CD4-positive, alpha-beta T cell treated with Interferon alpha-2 for 1 hour (primary cell): ENCODE measurements at places on chromosomes 2 and 18.

- no peak for DNase-seq
Measured at GRCh38 chr2:198017068-198017467, 212.7 kb downstream of the PLCL1 start.

DNA sequence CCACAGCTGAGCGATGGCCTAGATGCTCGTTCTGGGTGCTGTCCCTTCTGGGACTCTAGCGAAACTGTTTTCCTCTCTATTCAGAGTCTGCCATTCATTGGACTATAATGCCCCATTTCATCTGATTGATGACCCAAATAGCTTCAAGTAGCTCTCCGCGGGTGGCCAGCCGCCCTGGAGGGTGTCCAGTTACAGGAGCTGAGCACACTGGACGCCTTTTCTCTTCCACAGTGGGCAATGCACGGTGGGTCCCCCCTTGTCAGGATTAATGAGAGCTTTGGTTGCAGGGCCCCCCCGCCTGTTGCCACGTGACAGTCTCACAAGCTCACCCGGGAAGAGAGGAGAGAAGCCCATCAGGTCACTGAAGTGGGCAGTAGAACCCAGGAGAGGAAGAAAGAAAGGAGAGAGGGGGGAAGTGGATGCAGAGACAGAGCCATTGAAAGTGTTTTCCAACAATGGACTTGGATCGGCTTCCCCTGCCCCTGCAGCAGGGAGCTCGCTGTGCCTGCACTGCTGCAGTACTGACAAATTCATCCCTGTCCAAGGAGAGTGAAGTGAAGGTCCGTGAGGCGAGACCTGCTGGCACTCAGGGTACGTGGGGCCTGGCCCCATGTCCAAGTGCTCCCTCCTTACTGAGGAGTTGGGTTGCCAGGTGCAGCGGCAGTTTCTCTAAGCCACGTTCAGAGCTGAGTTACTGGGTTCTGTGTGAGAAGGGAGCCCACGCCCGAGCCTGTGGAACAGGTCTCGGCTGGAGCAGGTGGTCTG is 44.8 kb downstream of the DIPK1C start:
- no peak for DNase-seq

- DNase-seq, result no peak
Measured at GRCh38 chr2:88165332-88166003, 4.7 kb upstream of the THNSL2 start.

- DNase-seq, result no peak
Measured at GRCh38 chr2:55363636-55364035, 56.0 kb downstream of the CCDC88A start.

- no peak for DNase-seq
Measured at GRCh38 chr2:11656671-11657101, 13.3 kb downstream of the NTSR2 start.

- DNase-seq, result no peak
Measured at GRCh38 chr18:36578871-36579710, 249.7 kb downstream of the TPGS2 start.

- no peak for DNase-seq
Measured at GRCh38 chr2:26325851-26326250, 20.1 kb upstream of the SELENOI start.

DNA sequence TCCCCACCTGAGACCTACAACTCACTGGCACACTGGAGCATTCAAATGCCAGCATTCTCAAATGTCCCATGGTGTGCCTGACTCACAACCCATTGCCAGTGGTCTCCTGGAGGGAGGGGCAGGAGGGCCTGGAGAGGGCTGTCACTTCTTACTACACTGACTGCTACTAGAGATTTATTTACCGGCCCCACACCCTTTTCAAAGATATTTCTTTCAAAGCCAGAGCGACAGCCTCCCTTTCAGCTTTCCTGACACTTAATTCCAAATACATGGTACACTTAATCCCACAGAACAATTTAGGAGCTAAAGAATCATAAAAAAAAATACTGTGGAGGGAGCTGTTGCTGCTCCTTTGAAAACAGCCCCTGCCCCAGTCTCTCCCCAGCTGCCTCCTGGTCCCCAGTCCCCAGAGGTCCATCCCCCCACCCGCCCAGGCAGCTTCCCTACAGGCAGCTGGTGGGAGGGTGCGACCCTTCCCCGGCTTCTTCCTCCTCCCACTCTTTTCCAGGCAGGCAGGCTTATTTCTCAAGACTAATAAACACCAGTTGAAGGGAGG is 129.1 kb upstream of the SMAD2 start:
- DNase-seq, result no peak

DNA sequence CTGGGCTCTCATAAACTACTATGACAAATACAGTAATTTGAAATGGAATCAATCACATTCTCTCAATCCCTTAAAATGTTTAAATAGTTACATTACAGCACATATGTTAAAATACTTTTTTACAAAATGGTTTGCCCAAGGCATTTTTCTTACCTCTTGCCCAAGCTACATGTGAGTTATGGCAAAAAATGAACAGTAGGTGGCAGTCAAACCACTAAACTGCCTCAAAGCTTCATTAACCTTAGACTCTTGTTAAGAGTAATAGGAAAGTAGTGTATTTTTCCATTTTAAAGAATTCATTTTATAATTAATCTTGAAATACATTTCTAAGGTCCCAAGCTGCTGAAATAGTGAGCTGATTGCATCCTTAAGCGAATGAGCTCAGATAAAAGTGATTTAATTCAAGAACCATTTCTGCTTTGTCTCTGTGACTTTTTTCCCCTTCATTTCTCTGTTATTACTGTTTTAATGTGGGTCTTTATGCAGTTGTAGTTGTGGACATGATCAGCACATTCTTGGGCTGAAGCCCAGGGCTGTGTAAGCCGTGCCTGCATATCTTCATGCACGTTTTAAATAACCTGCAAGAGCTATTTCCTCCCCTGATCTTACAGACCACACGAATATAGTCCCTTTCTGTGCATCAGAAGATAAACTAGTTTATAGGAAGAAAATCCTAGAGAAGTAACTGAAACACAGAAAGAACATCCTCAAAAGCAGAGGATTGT is 311.8 kb downstream of the LNPK start:
- DNase-seq, result peak; percentile 59

GRCh38 chr2:5473635-5474034 is 218.5 kb upstream of the SOX11 start:
- DNase-seq, result no peak

DNA sequence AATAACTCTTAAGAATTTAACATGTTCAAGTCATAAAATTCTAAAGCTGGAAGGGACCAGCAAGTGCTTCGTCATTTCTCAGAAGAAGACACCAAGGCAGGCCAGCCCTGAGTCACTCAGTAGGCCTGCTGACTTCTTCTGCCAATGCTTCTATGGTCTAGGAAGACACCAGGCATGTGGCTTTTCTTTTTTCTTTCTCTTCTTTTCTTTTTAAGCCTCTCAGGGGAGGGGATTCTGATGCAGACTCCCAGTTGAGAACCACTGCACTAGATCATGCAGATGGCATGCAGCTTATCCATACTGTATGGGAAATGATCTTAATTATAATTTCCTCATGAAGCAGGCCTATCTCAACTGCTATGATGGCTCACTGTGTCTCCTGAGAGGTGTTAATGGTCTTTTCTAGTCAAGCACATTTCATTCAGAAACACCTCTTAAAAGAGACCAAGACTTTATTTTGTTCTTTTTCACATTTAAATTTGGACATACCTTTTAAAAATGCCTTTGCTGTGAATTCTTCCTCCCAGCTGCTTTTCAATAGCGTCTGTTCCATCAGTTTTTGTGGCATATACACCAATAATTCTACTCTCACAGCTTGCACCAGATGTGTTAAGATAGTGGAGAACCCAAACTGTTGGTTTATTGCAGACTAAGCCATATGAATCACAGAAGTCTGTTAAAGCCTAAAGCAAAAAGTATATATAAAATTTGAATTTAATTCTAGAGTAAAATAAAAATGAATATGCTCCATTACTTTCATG is 11.3 kb downstream of the KCTD18 start:
- DNase-seq, result no peak

- peak; percentile 64 for DNase-seq
Measured at GRCh38 chr2:169528271-169528701, 18.8 kb downstream of the KLHL41 start.

DNA sequence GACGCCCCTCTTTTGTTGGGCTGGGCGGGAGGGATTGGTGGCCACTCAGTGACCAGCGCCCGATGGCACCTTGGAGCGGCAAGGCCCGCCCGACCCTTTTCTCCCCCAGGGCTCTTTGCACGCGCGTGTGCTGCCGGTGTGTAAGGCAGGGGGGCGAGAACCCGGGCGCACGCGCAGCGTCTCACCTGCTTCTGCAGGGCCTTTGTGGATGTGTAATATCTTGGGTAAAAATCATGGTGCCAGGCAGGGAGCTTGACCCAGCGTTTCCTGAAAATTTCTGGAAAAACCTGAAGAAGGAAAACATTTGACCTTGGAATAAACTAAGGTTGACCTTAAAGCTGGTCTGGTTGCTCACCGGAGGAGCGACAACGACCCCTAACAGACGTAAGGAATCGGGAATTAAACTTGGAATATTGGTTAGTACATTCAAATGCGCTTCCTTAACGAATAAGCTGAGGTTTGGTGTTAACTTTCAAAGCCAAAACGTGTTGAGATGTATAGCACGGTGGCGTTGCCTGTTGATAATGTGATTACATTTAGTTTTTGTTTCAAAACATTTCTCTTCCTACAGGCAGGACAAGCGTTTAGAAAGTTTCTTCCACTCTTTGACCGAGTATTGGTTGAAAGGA is 438 bp downstream of the HSPE1 start:
- no peak for DNase-seq

DNA sequence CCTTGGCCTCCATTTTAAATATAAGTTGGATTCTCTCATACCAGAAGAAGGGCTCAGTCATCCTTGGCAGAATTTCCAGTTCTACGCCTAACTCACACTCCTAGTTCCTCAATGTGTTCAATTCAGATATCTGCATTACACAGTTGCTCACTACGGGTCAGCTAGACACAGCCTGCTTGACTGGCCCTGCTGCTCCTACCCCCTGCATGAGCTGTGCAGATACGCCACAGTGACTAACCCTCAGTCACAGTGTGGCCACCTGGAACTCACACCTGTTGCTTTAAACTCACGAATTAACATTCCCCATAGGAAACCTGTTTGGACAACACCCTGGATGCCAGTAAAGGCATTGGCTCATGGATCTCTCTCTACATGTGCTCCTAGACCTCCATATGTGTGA is 429.6 kb downstream of the NCKAP5 start:
- no peak for DNase-seq

DNA sequence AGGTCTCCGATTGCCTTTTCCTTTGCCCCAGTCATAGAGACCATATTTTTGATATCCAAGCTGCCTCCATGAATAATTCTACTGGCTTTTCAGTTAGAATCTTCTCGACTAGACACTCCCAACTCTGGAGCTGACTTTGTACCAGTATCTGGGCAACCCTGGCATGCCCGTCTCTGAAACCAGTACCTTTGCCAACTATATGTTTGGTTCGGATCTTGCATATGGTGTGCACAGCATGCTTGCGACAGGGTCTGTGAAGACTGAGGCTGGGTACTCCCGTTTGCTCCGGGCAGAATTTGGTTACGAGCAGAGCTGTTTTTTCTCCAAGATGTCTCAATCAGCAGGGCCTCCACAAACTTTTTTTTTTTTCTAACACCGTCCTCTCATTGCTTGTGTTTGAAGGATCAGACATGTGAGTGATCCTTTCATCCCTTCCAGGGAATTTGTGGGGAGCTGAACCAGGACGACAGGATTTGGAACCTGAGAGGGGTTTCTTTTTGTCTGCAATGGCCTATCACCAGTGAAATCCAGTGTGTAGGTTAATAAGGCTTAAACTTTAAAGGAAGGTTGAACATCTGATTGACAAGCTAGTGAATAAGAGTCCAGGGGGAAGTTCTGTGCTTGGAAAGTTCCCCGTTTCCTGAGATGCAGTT is 322.3 kb downstream of the MYCN start:
- DNase-seq, result no peak
